ENCODE measurements at places on chromosomes 1 and 21.

- DNase-seq = no peak
Measured at GRCh38 chr1:213397638-213398037, 346.6 kb downstream of the RPS6KC1 start.

GRCh38 chr1:243991650-243992049 is 59.4 kb upstream of the ZBTB18 start:
- no peak for DNase-seq

DNA sequence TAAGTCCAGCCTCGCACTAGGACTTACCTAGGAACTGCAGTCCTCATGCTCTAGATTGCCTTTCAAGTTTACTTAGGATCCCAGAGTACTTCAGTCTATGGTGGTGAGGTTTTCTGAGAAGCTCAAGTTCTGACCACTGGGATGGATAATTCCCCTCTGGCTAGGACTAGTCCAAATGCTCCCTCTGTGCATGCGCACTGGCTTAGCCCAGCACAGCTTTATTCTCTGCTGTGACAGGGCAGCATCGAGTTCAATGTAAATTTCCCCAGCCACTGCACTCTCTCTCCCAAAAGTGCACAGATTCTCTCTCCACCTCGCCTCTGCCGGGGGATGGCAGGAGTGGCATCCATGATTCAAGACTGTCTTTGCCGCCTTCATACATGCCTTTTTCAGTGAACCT is 241.6 kb downstream of the ZNF326 start:
- no peak for DNase-seq

DNA sequence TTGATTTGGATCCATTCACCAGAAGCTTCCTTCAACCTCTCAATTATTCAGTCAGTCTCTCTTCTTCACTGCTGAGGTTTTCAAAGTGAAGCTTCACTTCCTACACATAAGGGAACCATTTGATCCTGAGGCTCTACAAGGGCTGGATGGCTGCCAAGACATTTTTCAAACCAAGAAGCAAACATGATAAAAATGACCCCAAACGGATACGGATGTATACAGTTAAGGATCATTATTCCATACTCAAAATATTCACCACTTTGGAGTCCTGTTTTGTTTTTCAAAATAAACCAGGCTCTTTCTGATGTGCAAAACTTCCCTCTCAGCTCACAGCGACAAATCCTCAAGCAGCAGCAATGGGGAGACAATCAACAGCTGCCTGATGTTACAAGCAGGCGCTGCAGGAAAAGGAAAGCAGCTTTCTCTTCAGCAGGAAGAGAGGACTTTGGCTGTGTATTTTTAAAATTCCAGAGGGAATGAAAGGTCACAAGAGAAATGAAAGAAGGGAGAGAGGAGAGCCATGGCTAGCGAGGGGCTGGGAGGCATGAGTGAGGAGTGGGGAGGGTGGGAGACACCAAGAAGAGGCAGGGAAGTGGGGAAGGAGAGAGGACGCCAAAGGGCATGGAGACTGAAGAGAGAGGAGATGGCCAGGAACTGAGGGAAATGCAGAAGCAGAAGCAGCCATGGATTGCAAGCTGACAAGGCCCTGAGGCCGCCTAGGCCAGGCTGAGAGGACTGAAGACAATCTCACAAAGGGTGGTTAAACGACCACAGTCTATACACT is 145.4 kb downstream of the SLC45A1 start:
- no peak for DNase-seq

- no peak for DNase-seq
Measured at GRCh38 chr1:193318347-193318746, 131.9 kb upstream of the B3GALT2 start.

DNA sequence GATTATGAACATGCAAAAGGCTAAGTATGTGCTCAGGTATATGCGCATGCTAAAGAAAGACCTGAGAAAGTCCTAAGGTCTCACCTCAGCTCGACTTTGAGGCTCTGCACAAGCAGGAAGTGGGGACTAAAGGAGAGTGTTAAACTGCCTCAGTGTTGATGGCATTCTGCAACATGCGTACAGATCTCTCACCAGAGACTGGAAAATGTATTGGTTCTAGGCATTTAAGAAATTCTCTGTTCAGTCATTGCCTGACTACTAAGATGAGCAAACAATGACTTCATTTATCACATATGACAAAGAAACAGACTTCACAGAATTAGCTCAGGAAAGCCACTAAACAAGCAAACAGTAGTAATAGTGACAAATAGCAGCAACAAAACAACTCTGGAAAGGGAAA is 90.8 kb downstream of the USH2A start:
- DNase-seq = no peak

DNA sequence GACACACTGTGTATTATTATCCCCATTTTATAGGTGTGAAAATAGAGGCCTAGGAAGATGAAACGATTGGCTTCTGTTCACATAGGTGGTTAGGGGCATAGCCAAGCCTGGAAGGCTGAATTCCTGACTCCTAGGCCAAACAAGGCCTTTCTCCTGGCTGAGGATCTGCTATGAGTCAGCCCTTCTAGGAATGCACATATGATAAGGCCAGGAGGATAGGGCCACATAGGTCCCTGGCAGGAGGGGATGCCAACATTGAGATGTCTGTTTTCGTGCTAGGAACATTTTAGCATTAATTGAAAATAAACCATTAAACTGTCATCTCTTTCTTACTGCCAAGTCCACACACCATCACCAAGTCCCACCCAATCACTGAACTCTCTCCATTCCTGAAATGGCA is 9.2 kb downstream of the CSMD2 start:
- no peak for DNase-seq

DNA sequence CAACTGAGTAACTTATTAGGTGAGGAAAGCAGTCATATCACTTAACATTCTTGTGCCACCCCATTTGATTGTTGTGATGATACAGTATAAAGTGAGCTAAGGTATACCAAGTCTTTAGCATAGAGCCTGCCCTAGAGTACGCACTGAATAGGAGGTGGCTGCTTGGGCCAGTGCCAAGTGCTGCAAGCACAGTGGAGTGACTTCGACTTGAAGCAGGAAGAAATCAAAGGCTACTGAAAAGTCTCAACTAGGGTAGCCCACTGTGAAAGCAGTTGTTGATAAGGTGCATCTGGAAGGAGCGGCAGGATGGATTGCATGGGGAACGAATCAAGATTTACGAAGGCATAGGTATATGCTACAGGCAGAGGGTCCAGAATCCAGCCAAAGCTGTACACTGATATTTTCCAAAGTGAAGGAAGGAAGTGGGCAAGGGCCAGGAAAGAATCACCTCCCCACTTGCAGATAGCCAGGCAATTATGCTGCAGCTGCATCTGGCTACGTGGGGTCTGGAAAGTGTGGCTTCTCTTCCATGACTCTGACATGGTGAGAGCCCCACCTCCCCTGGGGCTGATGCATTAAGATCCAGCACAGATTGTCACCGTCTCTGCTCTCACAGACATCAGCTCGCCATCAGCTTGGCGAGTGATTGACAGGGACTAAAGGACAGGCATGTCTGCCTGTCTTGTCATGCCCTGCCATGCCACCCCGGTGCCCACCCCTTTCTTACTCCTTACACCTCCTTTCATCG is 287.0 kb upstream of the PLXNA2 start:
- DNase-seq = no peak

DNA sequence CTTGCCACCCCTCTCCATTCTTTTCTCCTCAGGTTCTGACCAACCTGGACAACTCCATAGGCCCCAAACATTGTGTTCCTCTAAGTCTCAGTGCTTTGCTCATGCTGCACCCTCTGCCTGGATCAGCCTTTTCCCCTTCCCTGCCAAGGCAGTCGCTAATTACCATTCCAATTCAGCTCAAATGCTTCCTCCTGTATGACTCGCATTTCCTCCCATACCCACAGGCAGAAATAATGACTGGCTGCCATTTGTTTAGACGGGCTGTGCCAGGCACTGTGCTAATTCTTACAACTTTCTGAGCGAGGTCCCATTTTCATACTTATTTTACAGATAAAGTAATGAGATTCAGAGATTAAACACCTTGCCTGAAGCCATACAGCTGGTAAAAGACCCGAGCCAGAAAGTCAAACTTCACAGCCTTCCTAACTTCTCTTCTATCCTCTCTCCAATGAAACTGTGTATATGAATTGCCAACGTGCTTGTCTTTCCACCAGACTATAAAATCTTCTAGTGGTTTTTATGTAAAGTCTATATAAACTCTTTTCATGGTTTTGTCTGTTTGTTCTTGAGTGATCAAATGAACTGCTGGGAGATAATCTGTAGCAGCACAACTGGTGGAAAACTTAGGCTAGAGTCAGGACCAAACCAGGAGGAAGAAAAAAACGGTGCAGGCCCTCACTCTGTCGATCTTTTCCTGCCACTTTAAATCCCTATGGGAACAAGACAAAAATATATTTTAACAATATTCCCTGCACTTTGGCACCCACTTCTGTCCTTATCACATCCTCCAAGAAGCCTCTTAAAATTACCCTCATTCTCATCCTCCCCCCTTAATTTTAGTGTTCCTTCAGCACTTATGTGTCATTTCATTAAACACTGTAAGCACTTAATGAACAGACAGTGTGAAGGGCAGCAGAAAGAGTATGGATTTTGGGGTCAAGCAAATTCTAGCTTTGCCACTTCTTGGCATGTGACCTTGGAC is 33.7 kb downstream of the RAB3B start:
- no peak for DNase-seq

GRCh38 chr1:192477630-192478029 is 97.9 kb upstream of the RGS1 start:
- no peak for DNase-seq

DNA sequence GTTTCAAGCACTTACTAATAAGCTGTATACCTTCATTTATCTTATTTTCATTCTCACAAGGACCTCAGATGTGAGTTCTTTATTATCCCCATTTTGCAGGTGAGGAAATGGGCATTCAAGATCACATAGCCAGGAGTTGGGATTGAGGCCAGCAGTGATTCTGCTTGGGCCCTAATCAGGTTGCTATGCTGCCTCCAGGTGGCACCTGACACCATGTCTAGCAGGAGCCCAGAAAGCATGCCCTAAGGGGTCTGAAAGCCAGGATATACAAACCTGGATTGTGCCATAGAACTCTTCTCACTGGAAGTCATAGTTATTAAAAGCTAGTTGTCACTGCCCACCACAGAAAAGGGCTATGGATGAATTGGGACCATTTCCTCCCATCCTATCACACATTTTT is 61.1 kb downstream of the FYB2 start:
- no peak for DNase-seq

DNA sequence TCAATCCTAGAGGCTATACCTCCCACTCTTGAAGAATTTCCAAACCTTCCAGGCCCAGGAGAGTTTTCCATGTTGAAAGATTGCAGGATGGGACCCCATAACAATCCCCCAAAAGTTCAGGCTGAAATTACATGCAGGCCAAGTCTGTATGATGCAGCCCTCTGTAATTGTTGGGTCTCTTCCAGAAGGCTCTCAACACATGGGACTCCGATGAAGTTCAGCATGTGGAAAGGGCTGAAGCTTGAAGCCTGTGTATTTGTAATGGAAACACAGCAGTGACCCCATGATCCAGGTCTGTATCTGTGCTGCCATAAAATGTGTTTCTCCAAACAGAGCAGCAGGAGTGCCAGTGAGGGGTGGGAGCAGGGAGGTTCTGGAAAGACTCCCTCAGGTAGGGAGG is 202.5 kb upstream of the LYPLAL1 start:
- DNase-seq = no peak

- DNase-seq = no peak
Measured at GRCh38 chr21:16323596-16323995, 593.8 kb downstream of the USP25 start.
